ENCODE measurements at places on chromosomes 4 and X. TPM values are rescaled to one million over a fixed set of nuclear protein-coding genes. Genes with fewer than 3 reads are reported as not detected.

The SCOC gene
- polyA plus RNA-seq: 141 TPM

DNA sequence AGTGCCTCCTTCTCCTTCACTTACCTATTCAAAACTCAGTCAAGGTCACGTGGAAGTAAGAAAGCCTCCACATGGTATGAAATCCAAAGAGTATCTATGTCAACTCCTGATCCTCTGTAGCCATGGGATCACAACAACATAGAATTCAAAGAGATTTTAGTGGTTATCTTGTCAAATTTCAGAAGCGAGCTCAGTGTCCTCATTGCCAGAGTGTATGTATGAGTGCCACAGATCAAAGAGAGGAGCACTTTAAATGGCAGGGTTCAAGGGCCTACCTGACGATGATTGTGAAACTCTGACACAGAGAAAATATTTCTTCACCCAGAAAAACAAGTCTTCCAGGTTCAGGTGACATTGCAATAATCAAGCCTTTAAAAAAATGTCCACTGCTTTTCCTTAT is 1.2 kb upstream of the ACE2 start:
- DNase-seq: no peak

The NSUN7 gene
- polyA plus RNA-seq: 4.0 TPM

The EGFL6 gene
- polyA plus RNA-seq: 66.6 TPM

GRCh38 chrX:107654566-107654871 is 26.2 kb downstream of the PRPS1 start:
- DNase-seq: no peak

DNA sequence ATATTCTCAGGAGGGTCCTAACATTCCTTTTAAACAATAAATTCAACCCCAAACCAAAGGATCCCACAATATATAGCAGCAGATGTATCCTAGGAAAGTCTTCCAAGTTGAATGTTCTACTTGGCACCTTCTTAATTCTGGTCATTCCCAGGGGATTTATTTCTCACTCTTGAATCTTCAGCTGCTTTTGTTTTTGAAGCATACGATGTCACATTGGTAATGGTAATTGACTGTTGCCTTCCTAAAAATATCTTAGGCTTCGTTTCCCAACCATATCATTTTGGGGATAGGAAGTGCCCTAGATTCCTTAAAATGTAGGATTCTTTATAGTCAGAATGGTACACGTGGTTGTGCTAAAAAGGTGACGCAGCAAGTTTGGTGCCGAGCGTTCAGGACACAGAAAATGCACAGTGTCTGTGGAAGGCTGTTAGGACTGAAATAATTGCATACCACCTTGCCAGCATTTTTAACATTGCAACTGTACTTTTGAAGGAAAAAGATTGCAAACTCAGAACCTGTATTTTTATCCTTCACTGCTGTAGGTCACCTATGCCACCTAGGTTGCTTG is 8.1 kb downstream of the SNX25 start:
- no peak for DNase-seq

The TEX13D gene
- not detected for polyA plus RNA-seq

The MAGEA9B gene
- polyA plus RNA-seq: not detected

The TGIF2LX gene
- polyA plus RNA-seq: not detected

GRCh38 chr4:93409035-93409434 is 419.5 kb upstream of the ATOH1 start:
- no peak for DNase-seq

DNA sequence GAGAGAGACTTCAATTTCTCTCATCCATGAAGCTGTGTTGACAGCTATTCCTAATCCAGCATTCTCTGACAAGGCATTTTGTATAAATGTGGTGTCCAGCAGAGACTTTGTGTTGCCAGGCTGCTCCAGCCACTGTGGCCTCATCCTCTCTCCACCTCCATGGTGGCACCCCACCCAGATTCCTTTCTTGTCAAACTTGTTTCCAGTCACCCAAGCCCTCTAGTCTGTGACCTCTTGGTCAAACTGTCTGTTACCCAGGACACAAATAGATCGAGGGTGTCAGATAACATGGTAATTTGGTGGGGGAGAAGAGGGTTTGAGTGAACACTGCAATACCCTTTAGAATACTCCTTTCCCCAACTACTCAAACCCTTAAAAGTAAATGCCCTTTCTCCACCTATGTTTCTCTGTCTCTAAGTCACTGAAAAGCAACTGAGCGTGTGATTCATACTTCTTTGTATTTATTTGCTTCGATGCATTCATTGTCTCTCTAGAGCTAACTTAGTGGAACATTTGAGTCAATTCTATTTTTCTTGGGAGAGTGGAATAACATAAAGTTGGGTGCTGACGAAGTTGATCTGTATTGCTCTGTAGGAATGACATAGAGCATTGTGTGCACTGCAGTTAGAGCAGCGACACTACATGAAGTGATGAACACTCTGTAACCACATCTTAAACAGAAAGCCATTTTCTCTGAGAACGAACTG is 13.7 kb downstream of the PITX2 start:
- no peak for DNase-seq

GRCh38 chrX:16491461-16491860 is 158.5 kb upstream of the S100G start:
- no peak for DNase-seq

GRCh38 chr4:8348071-8348470 is 78.5 kb downstream of the HTRA3 start:
- no peak for DNase-seq

The OPHN1 gene
- polyA plus RNA-seq: 8.6 TPM

GRCh38 chr4:128305942-128306341 is 18.3 kb upstream of the PGRMC2 start:
- no peak for DNase-seq

GRCh38 chr4:136471051-136471450 is 1061.2 kb downstream of the PCDH18 start:
- no peak for DNase-seq

The PRR32 gene
- not detected for polyA plus RNA-seq

DNA sequence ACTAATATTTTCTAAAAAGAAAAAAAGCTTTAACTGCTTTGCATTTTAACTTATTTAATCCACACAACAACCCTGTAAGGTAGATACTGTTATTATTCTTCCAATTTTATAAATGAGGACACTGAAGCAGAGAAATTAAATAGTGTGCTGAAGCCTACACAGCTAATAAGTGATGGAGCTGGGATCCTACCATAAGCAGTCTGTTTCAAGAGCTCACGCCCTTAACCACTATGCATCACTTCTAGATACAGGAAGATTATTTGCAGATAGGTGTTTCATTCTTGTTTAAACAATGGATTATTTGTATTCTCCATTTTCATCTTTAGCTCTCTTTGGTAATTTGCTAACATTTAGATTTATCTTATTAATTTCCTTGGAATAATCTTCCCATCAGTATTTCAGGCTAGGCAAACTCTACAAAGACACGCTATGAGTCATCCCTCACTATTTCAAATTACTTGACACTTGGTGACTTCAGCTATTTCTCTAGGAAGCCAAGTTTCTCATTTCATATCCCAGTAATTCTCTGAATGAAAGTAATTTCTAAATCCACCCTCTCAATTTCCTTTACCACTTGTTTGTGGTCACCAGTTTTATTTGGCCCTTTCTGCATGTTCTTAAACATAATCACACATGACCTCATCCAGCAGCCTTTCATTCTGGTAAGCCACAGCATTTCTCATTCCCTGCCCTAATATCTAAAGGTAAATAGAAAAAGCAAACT is 67.3 kb downstream of the ASB9 start:
- DNase-seq: no peak

The PNMA3 gene
- 2.2 TPM for polyA plus RNA-seq

DNA sequence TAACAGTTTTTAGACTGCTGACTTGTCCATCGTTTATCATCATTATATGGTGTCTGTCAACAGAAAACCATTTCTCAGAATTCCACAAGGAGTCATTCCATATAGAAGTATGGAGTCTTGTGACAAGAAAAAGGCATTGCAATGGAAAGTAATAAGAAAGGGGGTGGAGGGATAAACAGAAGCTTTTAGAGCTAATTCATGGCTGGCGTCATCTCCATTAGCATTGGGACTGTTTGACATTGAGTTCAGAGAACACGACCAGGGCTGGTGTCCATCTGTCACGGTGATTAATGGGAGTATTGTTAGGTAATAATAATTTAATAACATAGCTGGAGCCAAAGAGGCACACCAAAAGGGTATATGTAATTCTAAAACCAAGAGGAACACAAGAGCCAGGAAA is 101.9 kb upstream of the SFRP2 start:
- no peak for DNase-seq

The FOXP3 gene
- polyA plus RNA-seq: 0.66 TPM

- no peak for DNase-seq
These were observed 179.6 kb upstream of the NOCT start for GRCh38 chr4:138835832-138836533.

DNA sequence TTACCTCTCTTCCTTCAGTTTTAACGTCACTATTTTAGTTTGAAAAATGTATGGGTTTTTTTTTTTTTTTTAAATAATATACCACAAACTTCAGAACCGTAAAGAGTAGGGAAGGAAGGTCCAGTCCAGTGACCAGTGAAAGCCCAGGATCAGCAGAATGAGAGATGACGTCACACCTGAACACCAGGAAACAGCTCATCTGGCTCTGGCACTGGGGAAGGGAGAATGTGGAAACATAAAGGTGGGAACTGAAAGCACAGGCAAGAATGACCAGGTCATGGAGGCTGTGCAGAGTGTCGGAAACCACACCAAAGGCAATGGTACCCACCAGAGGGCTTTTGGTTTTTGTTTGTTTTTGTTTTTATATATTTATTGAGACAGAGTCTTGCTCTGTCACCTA is 141.2 kb downstream of the DHX15 start:
- DNase-seq: no peak

DNA sequence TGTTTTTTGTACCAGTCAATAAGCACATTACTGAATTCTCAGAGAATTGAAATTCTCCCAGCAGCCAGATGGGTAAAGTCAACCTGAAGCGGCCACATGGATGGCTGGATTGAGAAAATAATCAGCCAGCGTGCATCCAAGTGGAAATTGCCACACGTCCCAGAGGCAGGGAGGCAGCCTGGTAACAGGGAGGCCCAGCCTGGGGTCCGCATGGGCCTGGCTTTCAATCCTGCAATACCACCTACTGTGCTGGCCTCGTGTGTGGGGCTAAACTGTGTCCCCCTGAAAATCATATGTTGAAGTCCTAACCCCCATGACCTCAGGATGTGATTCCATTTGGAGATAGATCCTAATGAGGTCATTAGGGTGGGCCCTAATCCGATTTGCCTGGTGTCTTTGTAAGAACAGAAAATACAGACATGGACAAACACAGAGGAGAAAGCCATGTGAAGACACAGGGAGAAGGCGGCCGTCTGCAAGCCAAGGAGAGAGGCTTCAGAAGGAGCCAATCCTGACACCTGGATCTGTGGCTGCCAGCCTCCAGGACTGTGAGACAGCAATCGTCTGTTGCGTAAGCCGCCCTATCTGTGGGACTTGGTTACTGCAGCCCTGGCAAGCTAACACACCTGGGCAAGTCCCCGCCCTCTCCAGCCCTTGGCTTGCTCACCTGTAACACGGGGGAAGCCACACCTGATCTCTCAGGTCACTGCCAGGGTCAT is 90.3 kb downstream of the JAKMIP1 start:
- no peak for DNase-seq

GRCh38 chr4:15366721-15367120 is 61.1 kb upstream of the C1QTNF7 start:
- no peak for DNase-seq

The WDFY3 gene
- 52.6 TPM for polyA plus RNA-seq

DNA sequence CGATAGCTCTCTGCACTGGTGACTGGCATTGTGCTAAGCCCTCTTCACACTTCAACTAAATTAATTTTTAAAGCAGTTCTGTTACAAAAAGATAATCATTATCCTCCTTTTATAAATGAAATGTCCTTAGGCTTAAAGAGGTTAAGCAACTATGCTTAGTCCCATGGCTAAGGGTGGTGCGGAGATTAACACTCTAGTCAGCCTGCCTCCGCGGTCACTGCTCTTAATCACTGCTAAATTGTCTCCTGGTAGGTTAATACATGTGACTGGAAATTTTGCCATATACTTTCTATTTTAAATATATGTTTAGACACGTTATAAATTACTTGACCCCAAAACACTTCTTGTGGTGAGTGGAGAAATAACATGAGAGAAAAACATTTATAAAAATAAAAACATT is 473.7 kb downstream of the CENPC start:
- no peak for DNase-seq

Data from left renal pelvis (tissue), 4 donors.